ENCODE measurements at places on chromosomes 5 and 9.

DNA sequence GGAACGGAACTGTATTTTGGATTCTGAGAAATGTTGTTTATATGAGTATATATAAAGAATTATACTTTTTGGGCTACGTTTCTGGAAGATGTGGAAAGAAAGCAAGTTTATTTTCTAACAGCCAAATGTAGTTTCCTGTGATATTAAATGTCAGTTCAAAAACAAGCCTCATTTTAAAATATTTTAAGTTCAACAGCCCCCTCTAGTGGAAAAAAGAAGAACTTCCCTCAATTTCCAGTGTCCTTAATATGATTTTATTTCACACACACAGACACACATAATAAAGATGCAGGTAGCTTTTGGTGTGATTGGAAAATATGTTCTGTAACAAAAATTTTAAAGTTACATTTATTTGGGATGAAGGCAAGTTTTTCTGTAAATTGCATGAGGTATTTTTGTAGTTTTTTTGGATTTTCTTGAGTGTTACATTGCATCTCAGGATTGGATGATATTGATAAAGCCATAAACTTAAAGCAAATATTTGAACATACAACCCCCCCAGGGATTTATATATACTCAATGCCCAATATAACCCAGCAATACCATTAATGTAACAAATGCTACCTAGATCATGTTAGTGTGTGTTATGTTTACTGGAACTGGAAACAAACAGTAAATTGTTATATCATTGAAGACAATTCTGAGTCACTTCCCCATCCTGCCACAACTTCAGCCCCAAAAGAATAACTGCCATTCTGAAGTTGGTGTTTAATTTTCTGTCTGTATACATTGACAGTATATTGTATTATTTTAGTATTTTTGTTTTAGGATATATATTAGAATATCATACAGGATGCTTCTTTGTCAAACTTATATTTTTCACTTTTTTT lies 54.0 kb downstream of the CCDC171 start:
- no peak for DNase-seq

DNA sequence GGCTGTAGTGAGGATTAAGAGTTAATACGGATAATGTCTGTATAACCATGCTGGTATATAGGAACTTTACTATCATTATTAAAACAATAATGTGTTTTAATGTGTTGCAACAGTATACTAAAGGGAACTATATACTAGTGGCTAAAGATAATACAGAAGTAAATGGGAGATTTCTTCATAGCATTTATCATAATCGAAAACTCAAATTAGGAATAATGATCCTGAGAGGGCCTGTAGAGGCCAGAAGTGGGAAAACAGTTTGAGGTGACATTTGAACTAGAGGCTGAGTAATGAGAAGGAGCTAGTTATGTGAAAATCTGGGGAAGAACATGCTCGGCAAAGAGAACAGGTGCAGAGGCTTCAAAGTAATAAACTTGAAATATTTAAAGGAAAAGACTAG lies 2.9 kb downstream of the TCERG1 start:
- no peak for DNase-seq

GRCh38 chr9:5988265-5988664 lies 27.2 kb downstream of the RANBP6 start:
- no peak for DNase-seq

- DNase-seq: no peak
These were observed 17.5 kb downstream of the CYFIP2 start for GRCh38 chr5:157283434-157283833.

DNA sequence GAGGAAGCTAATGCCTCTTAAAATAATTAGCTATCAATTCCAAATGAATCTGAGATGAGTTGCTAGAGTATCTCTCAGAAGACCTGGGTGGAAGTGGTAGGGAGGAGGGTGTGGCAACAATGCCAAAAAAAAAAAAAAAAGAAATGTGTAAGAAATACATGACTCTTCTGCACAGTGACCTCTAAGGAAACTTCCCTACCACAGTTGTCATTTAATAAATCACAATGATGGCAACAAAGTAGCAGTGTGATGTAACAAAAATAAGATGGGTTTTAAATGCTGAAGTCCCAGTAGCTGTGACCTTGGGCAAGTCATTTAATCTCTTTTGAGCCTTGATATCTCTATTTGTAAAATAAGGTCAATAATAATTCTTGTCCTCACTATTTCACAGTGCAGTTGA lies 7.2 kb downstream of the FOXD1 start:
- DNase-seq: no peak

- DNase-seq: no peak
These were observed 170.7 kb upstream of the SPRY4 start for GRCh38 chr5:142495531-142495930.

GRCh38 chr9:38280251-38280800 lies 112.2 kb upstream of the ALDH1B1 start:
- no peak for DNase-seq

DNA sequence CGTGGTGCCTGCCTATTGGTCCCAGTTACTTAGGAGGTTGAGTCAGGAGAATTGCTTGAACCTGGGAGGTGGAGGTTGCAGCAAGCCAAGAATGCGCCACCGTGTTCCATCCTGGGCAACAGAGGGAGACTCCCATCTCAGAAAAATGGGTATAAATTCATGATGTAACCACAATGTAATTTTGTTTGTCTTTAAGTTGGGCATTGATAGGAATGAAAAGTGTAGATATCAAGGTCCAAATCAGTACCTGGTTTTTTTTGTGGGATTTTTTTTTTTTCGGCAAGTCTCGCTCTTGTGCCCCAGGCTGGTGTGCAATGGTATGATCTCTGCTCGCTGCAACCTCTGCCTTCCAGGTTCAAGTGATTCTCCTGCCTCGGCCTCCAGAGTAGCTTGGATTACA lies 7.4 kb downstream of the NPM1 start:
- no peak for DNase-seq

DNA sequence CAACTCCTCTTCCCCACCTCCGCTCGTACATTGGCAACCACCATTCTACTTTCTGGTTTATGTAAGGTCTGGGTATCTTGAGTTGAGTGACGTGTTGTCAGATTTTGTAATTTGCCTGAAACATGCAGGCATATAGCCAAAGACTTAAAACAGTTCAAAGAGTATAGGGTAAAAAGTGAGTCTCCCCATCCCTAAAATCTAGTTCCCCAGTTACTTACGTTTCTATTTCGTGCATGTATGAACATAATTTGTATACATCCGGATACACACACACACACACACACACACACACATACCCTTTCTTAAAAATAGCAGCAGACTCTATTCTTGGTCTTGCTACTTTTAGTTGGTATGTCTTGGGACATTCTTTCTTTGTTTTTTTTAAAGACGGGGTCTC lies 915 bp downstream of the HSDL2 start:
- no peak for DNase-seq

- no peak for DNase-seq
These were observed 454.3 kb downstream of the TLE1 start for GRCh38 chr9:81234924-81235610.

Data from activated naive CD8-positive, alpha-beta T cell treated with anti-CD3 and anti-CD28 coated beads, Interleukin-2, amount 50 U/mL, for 16 hours (primary cell).